ENCODE measurements at places on chromosomes 1 and 21.

GRCh38 chr1:247332623-247333361, 1.1 kb upstream of the ZNF496 start:
- DNase-seq: no peak

- no peak for DNase-seq
Observed at GRCh38 chr1:24149866-24150233, 6.9 kb upstream of the IL22RA1 start.

- DNase-seq: no peak
Observed at GRCh38 chr1:20276485-20277159, 14.1 kb upstream of the VWA5B1 start.

DNA sequence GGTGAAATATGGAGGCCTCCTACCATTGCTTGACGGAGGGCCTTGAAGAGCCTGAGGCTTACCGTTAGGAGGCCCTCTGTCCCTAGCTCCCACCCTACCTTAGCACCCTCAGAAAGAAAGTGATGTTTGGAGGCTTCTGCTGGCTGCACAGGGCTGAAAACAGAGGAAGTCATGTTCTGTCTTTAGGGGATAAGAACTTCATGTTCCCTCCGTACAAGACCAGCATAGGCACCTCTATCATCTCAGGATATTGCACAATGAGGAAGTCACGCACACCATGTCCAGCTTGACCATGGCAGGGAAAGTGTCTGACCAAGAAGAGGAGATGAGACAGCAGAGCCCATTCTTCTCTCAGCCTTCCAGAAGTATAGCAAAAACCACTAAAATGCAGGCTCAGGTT, 13.8 kb downstream of the ADORA3 start:
- no peak for DNase-seq

GRCh38 chr1:36565576-36566501, 83.1 kb upstream of the CSF3R start:
- no peak for DNase-seq

- no peak for DNase-seq
Observed at GRCh38 chr1:50949286-50949982, 10.6 kb downstream of the FAF1 start.
